ENCODE measurements at places on chromosomes 12 and 14. TPM values are rescaled to one million over a fixed set of nuclear protein-coding genes. Genes with fewer than 3 reads are reported as not detected.

- no peak for DNase-seq
Measured at GRCh38 chr12:68924546-68924945, 8.4 kb downstream of the CPM start.

GRCh38 chr12:120925740-120926563 lies 21.8 kb upstream of the SPPL3 start:
- DNase-seq: peak; percentile 22

GRCh38 chr14:61640158-61641136 lies 54.9 kb upstream of the HIF1A start:
- no peak for DNase-seq

The ANO4 gene
- 0.32 TPM for total RNA-seq

DNA sequence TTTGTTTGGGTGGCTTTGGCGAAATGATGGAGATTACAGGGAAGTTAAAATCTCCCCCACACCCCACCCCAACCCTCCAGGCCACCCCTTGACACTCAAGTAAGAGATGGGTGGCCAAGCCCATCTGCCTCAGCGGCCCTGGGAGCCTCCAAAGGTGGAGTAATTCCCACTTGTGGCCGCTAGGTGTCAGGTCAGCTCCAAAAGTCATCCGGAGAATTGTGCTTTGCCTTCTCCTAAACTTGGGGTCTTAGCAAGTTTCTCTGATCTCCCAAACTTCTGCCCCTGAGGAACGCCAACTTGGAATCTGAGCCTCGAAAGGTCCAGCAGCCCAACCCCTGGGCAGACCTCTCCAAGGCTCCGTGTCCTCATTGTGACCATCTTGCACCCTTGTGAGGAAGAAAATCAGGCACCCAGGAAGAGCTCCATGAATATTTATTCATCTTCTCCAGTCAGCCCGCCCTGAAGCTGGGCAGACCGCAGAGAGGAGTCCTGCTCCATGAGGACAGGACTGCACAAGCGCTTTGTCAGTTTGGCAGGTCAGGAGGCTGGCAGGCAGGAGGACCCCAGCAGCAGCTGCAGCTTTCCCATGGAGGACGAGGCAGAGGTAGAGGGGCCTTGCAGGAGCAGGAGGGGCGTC lies 46.7 kb downstream of the LRRC74A start:
- peak; percentile 83 for DNase-seq

The MAPK1IP1L gene
- 101 TPM for total RNA-seq

- no peak for DNase-seq
Measured at GRCh38 chr14:65469903-65470302, 57.4 kb downstream of the FUT8 start.

DNA sequence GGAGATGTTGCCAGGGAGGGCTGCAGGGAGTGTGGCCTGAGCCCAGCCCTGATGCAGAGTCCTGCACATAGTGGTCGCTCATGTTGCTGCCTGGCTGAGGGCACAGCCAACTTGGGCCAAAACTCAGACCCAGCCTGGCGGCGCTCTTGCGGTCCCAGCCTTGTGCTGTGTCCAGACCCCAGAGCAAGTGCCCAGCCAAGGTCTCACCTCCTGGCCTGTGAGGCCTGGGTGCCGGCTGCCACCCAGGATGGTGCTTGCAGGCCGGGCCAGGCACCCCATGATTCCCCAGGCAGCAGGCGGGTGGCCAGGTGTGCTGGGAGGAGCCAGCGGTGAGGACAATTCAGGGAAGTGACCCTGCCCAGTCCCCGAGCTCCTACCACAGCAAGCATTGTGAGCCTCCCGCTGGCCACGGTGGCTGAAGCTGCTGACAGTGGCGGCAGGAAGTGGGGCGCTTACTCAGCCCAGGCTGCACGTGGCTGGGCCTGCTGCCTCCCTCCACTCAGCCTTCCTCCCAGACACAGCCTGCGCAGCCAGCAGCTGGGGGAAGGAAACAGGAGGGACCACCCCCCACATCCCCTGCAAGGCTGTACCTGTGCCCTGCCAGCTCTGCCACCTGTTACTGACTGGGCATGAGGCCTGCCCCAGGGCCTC lies 17.7 kb upstream of the PGF start:
- DNase-seq: peak; percentile 88

- DNase-seq: no peak
Measured at GRCh38 chr12:69570545-69571399, 14.5 kb upstream of the CCT2 start.

The SRRM4 gene
- 0.27 TPM for total RNA-seq

- no peak for DNase-seq
Measured at GRCh38 chr12:92085040-92085735, 60.5 kb downstream of the BTG1 start.

- DNase-seq: no peak
Measured at GRCh38 chr14:92397953-92398564, 75.1 kb downstream of the SLC24A4 start.

Data from aorta (tissue), 5 donors.